Stimulated activated naive CD4-positive, alpha-beta T cell treated with Interleukin-2 at 50 U/mL for 16 hours (primary cell): ENCODE measurements at places on chromosomes 16 and 17.

DNA sequence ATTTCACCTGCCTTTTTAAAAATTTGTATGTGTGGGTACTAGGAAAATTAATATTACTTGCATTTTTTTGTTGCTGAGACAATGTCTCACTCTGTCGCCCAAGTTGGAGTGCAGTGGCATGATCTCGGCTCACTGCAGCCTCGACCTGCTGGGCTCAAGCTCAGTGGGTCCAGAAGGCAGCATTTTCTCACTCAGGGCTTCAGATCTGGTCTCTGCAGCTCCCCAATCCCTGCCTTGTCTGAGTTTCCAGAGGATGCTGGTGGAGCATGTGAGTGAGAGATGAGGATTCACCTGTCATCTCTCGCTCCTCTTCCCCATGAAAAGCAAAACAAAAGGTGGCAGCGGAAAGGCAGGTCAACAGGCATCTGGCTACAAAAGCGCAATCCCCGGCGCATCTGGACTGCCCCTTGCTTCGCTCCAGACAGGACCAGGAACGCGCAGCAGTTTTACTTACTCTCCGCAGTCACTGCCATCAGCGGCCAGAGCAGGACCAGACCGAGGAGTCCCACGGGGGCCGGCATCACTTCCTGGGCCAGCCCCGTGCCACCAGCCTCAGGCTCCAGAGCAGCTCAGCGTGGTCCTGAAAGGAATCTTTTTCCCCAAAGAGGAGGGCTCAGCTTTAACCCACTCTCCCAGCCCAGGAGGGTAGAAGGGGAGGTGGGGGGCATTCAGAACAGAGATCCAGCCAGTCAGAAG, 59.9 kb downstream of the LITAF start:
- no peak for DNase-seq

- DNase-seq: peak; percentile 80
Observed at GRCh38 chr17:7356072-7356549, 1.2 kb downstream of the TMEM95 start.

DNA sequence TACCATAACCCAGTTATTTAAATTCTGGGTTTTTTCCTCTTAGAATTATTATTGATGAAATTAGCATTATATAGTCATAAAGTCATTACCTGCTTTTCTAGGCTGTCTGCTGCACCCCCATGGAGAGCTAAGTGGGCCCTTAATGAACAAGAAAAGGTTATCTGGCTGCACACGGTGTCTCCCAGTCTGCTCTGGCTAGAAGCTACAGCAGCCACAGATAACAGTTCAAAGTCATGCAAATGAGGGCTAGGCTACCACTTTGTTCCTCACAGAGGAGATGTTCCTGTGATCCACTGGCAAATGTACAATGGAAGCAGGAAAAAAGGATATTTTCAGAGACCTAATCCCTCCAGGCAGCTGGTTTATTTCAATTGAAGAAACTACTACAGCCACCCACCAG, 112.1 kb downstream of the SNX11 start:
- DNase-seq: no peak

DNA sequence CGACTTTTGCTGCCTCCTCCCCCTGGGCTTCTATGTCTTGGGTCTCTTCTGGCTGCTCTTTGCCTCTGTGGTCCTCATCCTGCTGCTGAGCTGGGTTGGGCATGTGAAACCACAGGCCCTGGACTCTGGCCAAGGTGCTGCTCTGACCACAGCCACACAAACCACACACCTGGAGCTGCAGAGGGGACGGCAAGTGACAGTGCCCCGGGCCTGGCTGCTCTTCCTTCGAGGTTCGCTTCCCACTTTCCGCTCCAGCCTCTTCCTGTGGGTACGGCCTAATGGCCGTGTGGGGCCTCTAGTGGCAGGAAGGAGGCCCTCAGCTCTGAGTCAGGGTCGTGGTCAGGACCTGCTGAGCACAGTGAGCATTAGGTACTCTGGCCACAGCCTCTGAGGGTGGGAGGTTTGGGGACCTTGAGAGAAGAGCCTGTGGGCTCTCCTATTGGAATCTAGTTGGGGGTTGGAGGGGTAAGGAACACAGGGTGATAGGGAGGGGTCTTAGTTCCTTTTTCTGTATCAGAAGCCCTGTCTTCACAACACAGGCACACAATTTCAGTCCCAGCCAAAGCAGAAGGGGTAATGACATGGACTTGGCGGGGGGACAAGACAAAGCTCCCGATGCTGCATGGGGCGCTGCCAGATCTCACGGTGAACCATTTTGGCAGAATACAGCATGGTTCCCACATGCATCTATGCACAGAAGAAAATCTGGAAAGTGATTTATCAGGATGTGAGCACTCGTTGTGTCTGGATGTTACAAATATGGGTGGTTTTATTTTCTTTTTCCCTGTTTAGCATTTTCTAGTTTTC, 2.3 kb downstream of the GP1BA start:
- DNase-seq: no peak

DNA sequence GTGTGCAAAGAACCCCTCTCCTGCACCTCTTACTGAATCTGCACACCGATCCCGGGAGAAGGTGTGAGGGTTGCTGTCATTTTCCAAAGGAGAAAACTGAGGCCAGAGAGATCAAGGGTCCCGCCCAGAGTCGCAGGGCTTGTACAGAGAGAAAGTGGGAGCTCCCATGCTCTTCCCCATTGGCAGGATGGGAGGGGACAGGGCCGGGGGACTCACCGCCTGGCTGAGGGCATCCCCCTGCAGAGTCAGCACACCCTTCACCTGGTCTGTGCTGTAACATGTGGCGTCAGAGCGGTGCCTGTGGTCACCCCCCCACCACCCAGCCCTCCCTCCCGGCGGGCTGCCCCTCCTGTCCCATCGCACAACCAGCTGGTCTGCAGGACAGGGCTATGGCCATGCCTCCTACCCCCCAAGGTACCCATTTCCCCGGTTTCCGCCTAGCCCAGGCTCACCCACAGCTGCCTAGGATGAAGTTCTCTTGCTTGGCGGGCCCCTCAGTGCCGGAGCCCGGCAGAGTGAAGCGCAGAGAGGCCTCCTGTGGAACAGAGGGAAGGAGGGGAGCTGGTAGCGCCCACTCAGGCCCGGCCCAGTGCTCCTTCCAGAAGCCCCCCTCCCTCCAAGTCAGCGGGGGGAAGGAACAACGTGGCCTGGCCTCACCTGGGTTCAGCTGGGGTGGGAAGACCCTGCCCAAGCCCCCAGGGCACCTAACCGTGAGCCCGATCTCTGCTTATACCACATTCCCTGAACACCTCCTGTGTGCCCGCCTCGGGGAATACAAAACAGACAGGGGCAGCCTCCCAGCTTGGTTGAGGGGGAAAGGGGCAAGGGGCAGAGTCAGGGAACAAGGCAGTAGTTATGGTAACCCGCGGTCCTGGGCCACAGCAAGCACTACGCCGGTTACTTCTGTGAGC, 1.1 kb downstream of the ROGDI start:
- DNase-seq: no peak

GRCh38 chr17:29193146-29193545, 12.9 kb upstream of the MYO18A start:
- no peak for DNase-seq

DNA sequence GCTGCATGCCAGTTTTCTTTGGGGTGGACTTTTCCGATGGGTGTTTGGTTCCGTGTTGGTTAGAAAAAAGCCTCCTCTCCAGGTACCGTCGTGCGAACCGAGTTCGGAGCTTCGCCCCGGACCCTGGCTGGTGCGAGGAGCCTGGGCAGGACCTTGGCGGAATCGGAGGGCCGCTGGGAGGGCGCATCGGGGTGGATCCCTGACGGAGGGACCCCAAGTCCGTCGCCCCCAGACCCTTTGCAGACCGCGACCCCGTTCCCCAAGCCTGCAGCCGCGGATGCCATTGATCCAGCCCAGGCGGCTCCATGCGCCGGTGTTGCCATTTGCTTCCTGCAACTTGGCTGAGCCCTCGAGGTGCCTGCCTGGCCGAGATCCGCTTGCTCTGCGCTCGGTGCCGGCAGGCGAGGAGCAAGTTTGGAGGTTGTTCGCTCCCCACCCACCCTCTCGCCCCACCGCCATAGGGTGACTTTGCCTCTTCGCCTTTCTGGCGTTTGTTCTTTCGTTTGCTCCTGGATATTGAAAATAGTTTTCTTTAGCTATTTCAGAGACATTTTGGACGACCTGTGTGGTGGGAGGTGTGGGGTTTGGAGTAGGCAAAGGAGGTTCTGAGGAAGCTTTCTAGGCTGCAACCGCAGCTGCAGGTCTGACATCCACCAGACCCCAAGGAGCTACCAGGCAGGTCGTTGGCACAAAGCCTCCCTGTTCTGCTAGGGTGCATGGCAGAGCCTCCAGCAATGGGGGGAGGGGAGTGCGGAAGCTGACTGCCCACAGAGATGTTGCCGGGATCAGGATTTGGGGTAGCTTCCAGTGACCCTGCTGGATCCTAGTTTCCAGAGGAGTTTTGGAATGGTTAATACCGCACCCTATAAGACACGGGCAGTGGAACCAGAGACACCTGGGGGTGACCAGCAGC, 58.2 kb downstream of the RAP1GAP2 start:
- DNase-seq: no peak

- DNase-seq: no peak
Observed at GRCh38 chr17:34601416-34601815, 22.0 kb downstream of the TMEM132E start.

GRCh38 chr16:81581107-81581506, 136.5 kb downstream of the CMIP start:
- DNase-seq: no peak

DNA sequence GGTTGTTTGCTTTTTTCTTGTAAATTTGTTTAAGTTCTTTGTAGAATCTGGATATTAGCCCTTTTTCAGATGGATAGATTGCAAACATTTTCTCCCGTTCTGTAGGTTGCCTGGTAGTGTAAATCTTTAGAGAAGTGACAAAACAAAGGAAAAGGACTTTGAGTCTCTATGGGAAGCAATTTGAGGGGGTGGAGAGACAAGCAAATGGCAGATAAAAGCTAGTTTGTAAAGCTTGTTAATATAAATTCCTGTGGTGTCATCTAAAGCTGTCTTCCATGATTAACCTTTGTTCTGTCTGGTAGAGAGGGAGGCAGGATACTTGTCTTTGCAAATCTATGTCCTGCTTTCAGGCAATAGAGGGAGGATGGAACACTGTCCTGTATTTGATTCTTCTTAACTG, 40.6 kb upstream of the CACNG4 start:
- DNase-seq: no peak

GRCh38 chr17:72151565-72152386, 31.0 kb downstream of the SOX9 start:
- DNase-seq: no peak

DNA sequence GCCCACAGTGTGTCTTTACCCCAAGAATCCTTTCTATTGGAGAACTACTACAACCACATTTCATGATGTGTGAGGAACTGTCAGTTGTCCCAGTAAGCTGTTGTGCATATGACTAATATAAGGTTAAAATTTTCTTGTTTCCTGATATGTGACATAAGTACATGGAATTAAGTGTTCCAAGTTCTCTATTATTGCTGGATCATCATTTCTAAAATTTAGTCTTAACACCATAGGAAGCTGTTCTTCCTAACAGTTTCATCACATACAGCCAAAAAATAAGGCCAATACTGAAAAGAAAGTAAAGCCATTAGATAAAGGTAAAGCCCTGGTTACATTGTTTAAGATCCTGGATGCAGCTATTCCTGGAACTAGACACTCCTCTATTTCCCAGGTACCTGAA, 620.9 kb upstream of the CDH8 start:
- no peak for DNase-seq

- no peak for DNase-seq
Observed at GRCh38 chr16:31001507-31002249, 8.8 kb downstream of the STX1B start.

GRCh38 chr17:14693382-14693781, 392.5 kb downstream of the HS3ST3B1 start:
- DNase-seq: no peak

DNA sequence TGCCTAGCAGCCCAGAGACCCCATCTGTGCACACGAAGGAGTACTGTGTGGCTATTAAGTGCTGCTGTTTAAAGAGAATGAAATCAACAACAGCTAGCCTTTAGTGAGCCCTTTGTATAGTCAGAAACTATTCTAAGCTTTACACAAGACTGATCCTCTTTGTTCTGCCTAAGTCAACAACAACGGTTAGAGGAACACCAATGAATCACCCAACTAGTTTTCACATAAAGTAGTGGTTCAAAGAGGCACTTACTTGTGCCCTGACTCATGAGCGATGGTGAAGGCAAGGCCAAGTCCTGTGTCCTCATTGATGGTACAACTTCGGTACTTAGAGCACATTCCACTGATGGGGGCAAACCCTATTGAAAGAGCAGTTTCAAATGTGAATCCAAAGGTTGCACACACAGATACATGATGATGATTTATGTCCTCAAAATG, 75.8 kb downstream of the ADAMTS18 start:
- DNase-seq: no peak

- DNase-seq: no peak
Observed at GRCh38 chr17:27891841-27892240, 1.3 kb downstream of the LYRM9 start.

GRCh38 chr17:47847341-47848197, 3.4 kb downstream of the SP6 start:
- DNase-seq: peak; percentile 8

- no peak for DNase-seq
Observed at GRCh38 chr17:44466339-44466738, 36.9 kb downstream of the GPATCH8 start.

DNA sequence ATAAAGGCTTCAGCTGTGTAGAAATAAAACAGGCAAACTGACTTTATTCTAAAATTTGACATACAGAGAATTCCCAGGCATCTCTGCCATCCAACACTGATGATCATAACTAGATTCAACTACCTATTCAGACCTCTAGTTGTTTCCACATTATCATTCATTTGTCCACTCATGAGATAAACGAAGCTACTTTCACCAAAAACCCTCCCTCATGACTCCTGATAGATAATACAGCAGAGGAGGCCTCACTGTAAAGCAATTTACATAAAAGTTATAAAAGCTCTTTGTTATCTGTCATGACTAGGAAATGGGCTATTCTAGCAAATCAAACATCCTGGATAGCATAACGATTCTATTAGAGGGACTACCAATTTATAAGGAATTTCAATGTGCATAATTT, 19.6 kb upstream of the RFFL start:
- DNase-seq: no peak

GRCh38 chr17:33494151-33494550, 201.1 kb upstream of the ASIC2 start:
- DNase-seq: no peak

GRCh38 chr17:30238387-30239088, 3.0 kb upstream of the SLC6A4 start:
- DNase-seq: no peak
